Right lobe of liver (tissue), 6 donors: ENCODE measurements at places on chromosomes 1 and 21. TPM values are rescaled to one million over a fixed set of nuclear protein-coding genes. Genes with fewer than 3 reads are reported as not detected.

DNA sequence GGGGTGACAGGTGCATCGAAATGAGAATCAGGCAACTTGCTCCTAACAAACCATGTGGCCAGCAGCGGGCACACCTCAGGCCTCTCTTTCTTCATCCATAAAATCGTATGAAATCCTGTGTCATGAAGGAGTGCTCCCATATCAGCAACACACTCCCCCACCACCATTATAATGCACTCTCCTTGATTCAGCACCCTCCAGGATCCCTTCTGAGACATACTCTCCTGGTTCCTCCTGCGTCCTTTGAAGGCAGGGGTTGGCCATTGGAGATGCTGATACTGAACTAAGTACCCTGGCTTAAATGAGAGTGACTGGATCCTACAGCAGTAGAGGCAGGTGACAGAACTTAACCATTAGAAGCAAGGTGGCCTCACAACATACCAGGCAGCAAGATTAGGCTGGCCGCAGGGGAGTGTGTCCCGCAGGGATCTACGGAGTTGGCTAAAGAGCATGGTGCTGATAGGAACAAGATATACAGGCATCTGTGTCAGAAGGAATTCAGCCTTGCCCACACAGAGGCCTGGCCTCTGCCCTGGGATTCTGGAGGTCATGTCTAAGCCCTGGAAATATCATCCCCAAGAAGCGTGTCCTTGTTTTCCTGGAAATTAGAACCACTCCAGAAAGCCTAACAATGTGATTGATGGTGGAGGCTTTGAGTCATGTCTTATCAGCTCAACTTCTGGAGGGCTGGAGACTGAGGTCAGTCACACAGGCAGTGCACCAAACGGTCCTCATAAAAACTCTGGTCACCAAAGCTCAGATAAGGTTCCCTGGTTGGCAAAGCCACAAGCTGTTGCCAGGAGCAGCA lies 16.8 kb downstream of the S100A7A start:
- H3K27me3 ChIP-seq: no peaks in the 10 kb centered on the region
- H3K4me3 ChIP-seq: no peak overlapping the region
- H3K4me1 ChIP-seq: no peaks in the 10 kb centered on the region
- H3K27ac ChIP-seq: no peak overlapping the region
- H3K36me3 ChIP-seq: no peaks in the 10 kb centered on the region

Gene AMY2B
- total RNA-seq: 4.3 TPM

DNA sequence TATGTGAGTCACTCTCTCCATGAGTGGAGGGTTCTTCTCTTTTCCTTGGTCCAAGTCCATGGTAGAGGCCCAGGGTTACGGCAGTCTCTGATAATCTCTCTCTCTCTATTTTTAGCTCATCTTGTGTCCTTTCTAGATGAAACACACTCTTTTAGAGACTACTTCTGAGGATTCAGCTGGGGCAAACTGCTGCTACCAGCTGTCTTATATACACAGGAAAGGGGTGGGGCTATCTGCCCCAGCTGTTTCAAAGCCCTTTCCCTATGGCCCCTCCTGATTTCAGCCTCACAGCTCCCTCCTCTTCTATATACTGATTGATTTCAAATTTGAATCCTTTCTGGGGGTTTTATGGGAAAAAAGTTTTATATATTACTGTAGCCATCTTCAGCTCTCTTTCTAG lies 324.8 kb downstream of the RWDD3 start:
- no peak overlapping the region for H3K27ac ChIP-seq
- no peak for DNase-seq
- no peaks in the 10 kb centered on the region for H3K27me3 ChIP-seq
- no peaks in the 10 kb centered on the region for H3K36me3 ChIP-seq

Gene PBX1
- 7.1 TPM for total RNA-seq

Gene TSPAN1
- 3.7 TPM for total RNA-seq
